ENCODE measurements at places on chromosomes 16 and 17. TPM values are rescaled to one million over a fixed set of nuclear protein-coding genes. Genes with fewer than 3 reads are reported as not detected.

TMEM100 gene
- total RNA-seq = 4.0 TPM

CFAP97D1 gene
- total RNA-seq = not detected

DDX5 gene
- total RNA-seq = 474 TPM

HS3ST2 gene
- 0.20 TPM for total RNA-seq

GDPD3 gene
- 3.0 TPM for total RNA-seq

APOH gene
- not detected for total RNA-seq

- DNase-seq = no peak
- H3K4me1 ChIP-seq = no peaks in the 10 kb centered on the region
- H3K27ac ChIP-seq = peak overlapping the region; percentile 83
- no peaks in the 10 kb centered on the region for H3K27me3 ChIP-seq
- peak overlapping the region; percentile 59 for H3K4me3 ChIP-seq
- H3K36me3 ChIP-seq = no peaks in the 10 kb centered on the region
Observed at GRCh38 chr17:31549121-31549524, 157.6 kb downstream of the RAB11FIP4 start.

GRCh38 chr16:65510241-65510640 is 388.4 kb upstream of the CDH11 start:
- H3K27me3 ChIP-seq = no peaks in the 10 kb centered on the region
- H3K4me1 ChIP-seq = peaks cover 6% of the 10 kb centered on the region
- no peaks in the 10 kb centered on the region for H3K36me3 ChIP-seq
- H3K4me3 ChIP-seq = no peak overlapping the region

DNA sequence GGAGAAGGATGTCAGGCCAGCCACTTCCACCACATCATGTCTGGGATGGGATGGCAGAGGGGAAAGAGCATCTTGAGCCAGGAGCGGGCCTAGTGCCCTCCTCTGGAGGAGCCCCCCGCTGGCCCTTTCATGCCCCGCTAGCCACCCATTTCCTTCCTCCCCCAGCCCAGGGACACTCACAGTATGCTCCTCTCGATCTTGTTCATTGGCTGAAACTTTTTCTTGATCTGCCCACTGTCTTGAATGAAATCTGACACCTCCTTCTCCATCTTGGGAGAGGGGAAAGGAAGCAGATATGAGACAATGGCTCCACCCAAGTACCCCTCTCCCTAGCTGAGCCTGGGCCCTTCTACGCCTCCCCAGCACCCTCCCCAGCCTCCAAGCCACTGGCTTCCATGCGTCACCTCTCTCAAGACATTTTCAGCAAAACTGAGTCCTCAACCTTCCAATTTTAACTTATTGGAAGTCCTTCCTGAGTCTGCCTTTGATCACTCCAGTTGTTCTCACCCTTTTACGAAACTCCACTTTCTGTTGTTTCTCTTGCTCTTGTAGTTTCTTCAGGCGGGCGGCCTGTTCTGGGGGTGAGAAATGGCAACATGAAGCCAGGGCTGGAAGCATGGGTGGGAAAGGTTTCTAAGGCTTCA is 7.2 kb downstream of the SPAG7 start:
- peaks cover 15% of the 10 kb centered on the region for H3K36me3 ChIP-seq
- no peak for DNase-seq
- peaks cover under 1% of the 10 kb centered on the region for H3K4me1 ChIP-seq
- H3K4me3 ChIP-seq = no peak overlapping the region
- H3K27ac ChIP-seq = no peak overlapping the region

DNA sequence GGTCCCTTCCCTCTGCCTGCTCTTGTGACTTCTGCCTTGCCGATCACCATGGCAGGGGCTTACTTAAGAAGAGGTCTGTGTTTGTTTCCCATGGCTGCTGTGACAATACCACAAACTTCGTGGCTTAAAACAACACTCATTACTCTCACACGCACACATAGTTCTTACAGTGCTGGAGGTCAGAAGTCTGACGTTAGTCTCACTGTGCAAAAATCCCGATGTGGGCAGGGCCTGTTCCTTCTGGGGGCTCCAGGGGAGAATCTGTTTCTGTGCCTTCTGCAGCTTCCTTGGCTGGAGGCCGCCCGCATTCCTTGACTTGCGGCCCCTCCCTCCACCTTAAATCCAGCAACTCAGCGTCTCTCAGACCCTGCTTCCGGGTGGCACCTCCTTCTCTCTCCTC is 249.2 kb upstream of the GSE1 start:
- peaks cover 19% of the 10 kb centered on the region for H3K4me1 ChIP-seq
- H3K36me3 ChIP-seq = no peaks in the 10 kb centered on the region
- DNase-seq = no peak

GRCh38 chr17:43846963-43847371 is at the start of gene CD300LG:
Gene CD300LG, plus strand, starts transcription at chr17:43847176. Its CDS starts 41 bp downstream, at chr17:43847217.
- H3K36me3 ChIP-seq = no peaks in the 10 kb centered on the region
- DNase-seq = peak; percentile 44
- H3K27me3 ChIP-seq = no peaks in the 10 kb centered on the region
- H3K27ac ChIP-seq = peak within 1 kb of the TSS; percentile 58
- H3K4me3 ChIP-seq = peak within 1 kb of the TSS; percentile 34
- peaks cover 14% of the 10 kb centered on the region for H3K4me1 ChIP-seq

DNA sequence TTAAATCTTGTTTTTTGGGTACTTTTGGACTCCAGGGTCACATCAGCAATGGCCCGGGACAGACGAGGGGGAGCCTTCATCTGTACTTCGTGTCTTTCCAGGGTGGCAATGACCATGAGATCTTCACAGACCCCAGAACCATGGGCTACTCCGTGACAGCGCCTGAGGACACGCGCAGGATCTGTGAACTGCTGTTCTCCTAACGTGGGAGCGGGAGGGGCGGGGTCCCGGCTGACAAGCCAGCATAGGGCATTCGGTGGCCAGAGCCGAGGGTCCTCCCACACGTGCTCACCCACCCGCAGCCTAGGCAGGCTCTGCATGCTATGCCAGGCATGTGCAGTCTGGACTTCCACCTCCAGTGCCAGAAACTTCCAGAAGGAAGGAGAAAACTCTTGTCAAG is 21.2 kb downstream of the CARHSP1 start:
- H3K4me1 ChIP-seq = peaks cover 17% of the 10 kb centered on the region
- no peaks in the 10 kb centered on the region for H3K27me3 ChIP-seq
- peak; percentile 4 for DNase-seq
- peaks cover 61% of the 10 kb centered on the region for H3K36me3 ChIP-seq
- H3K27ac ChIP-seq = no peak overlapping the region

- no peaks in the 10 kb centered on the region for H3K27me3 ChIP-seq
- H3K4me3 ChIP-seq = no peak overlapping the region
- H3K4me1 ChIP-seq = peaks cover 11% of the 10 kb centered on the region
- no peak for DNase-seq
Observed at GRCh38 chr16:72924537-72924926, 123.4 kb downstream of the ZFHX3 start.

DNA sequence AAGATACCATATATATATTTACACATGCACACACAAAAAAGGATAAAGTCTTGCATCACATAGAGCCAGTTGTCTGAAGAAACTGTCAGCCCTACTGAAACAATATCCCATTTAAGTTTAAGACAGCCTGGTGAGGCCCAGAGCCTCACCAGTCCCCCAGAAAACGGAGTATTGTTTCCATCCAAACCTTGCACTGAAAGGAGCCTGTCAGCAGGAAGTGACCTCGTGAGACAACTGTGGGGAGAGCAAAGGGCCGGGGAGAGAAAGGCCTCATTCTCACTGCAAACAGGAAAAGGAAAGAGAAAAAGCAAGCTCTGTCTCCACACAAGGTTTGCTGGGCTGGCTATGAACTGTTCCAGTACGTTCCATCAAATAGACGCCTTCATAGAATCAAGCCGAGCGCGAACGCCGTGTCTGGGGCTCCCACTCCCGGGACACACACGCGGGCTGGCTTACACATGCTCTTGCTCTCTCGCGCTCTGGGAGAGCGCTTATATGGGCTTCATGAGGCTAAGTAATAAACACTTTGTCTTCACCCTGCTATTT is 44.4 kb upstream of the ZFHX3 start:
- no peak for DNase-seq
- peaks cover 19% of the 10 kb centered on the region for H3K4me1 ChIP-seq
- H3K36me3 ChIP-seq = no peaks in the 10 kb centered on the region
- peak overlapping the region; percentile 43 for H3K27ac ChIP-seq

GRCh38 chr16:88357317-88358022 is 25.3 kb upstream of the ZNF469 start:
- no peaks in the 10 kb centered on the region for H3K36me3 ChIP-seq
- no peak overlapping the region for H3K27ac ChIP-seq
- H3K27me3 ChIP-seq = peaks cover 8% of the 10 kb centered on the region
- DNase-seq = no peak
- H3K4me1 ChIP-seq = no peaks in the 10 kb centered on the region
- no peak overlapping the region for H3K4me3 ChIP-seq

GRCh38 chr17:41682631-41683030 is 6.1 kb upstream of the EIF1 start:
- no peak for DNase-seq
- H3K36me3 ChIP-seq = no peaks in the 10 kb centered on the region
- no peaks in the 10 kb centered on the region for H3K27me3 ChIP-seq
- H3K4me1 ChIP-seq = peaks cover 7% of the 10 kb centered on the region
- no peak overlapping the region for H3K4me3 ChIP-seq
- no peak overlapping the region for H3K27ac ChIP-seq

GRCh38 chr17:82045936-82046484 is 5.6 kb downstream of the RFNG start:
- no peak overlapping the region for H3K4me3 ChIP-seq
- no peak overlapping the region for H3K27ac ChIP-seq
- DNase-seq = no peak
- no peaks in the 10 kb centered on the region for H3K27me3 ChIP-seq
- H3K4me1 ChIP-seq = peaks cover 17% of the 10 kb centered on the region
- peaks cover 19% of the 10 kb centered on the region for H3K36me3 ChIP-seq

DNA sequence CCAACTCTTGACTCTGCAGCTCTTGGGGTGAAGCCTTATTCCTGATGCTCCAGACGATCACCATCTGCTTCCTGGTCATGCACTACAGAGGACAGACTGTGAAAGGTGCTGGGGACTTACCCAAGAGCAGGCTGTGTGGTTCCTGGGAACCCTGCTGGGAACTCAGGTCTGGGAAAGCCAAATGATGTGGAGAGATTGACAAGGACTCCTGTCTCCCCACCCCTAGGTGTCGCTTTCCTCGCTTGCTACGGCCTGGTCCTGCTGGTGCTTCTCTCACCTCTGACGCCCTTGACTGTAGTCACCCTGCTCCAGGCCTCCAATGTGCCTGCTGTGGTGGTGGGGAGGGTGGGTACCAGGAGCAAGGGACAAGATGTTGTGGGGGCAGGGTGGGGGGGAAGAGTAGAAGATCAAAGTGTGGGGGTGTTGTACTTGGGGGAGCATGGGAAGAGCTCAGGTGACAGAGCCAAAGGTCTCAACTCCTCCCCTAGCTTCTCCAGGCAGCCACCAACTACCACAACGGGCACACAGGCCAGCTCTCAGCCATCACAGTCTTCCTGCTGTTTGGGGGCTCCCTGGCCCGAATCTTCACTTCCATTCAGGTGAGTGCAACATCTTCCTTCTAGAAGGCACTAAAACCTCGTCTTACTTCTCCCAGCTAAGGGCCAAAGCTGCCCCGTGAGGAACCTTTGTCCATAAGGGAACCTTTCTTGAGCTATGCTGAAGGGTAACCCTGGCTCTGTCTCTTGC is 3.0 kb downstream of the SOX15 start:
- H3K4me3 ChIP-seq = no peak overlapping the region
- H3K27me3 ChIP-seq = no peaks in the 10 kb centered on the region
- H3K4me1 ChIP-seq = peaks cover 34% of the 10 kb centered on the region

DNA sequence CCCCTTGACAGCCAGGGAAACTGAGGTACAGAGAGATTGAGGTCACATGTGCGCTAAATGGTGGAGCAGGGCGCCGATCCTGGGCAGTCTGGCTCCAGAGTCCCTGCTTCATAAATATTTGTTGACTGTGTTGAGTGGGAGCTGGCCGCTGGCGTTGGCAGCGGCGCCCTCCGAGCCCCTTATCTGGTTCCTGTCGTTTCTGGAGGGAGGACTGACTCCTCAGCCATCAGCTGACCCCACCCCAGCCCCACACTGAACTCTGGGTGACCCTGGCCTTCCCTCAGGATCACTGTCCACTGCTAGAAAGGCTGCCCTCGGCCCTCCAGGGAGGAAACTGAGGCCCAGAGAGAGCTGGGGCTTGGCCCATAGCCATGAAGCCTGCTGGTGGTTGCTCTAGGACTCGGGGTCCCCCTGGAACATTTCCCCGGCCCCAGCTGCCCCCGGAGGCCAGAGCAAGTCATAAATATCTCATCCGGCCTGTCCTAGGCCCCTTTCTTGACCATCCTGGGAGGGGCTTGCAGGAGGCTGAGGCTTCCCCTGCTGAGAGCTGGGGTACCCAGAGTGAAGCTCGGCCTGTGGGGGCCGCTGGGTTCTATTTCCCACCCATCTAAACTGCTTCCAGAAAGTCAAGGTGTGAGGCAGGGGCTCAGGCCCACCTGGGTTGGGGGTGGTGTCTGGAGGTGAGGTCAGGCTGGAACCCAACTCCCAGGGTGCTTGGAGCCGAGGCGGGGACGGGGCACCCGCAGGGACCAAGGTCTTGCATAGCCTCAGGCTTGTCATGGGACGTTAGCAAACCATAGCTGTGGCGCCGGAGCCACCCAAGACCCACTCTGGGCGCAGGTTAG is 51.7 kb upstream of the GSE1 start:
- H3K4me3 ChIP-seq = no peak overlapping the region
- H3K36me3 ChIP-seq = no peaks in the 10 kb centered on the region
- H3K27ac ChIP-seq = no peak overlapping the region
- no peaks in the 10 kb centered on the region for H3K27me3 ChIP-seq
- no peak for DNase-seq

DNA sequence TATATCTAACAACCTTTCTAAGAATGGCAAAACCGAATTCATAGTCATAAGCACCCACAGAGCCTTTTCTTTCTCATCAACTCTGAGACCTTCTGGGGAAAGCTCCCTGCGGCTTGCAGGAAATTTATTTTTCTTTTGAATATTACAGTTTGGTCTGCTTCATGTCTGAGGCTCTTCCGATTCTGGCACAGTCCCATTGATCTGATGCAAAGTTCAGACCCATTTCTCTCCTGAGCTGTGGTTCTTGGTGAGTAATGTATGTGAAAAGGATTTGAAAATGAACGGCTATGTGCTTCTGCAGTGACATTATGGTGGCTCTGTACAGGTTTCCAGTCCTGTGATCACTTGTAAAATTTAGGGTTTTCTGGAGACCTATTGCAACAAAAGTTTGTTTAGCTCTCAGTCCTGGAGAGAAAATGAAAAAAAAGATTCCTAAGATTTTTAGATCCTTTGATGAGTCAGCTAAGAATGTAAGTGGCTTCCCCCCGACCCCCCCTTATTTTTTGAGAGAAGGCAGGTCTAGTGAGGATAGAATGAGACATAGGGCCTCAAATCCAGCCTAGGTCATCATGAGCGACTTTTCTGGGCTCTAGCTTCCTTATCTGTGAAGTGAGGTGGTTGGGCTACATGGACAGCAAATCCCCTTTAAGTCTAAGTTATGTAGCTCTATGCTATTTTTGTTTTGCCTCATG is 4.6 kb downstream of the GAN start:
- DNase-seq = no peak
- H3K27me3 ChIP-seq = no peaks in the 10 kb centered on the region
- H3K4me3 ChIP-seq = no peak overlapping the region
- no peak overlapping the region for H3K27ac ChIP-seq

Measured in heart right ventricle (tissue), 16 donors.